CD4-positive, alpha-beta memory T cell (primary cell): ENCODE measurements at places on chromosomes 5 and 9. TPM values are rescaled to one million over a fixed set of nuclear protein-coding genes. Genes with fewer than 3 reads are reported as not detected.

DNA sequence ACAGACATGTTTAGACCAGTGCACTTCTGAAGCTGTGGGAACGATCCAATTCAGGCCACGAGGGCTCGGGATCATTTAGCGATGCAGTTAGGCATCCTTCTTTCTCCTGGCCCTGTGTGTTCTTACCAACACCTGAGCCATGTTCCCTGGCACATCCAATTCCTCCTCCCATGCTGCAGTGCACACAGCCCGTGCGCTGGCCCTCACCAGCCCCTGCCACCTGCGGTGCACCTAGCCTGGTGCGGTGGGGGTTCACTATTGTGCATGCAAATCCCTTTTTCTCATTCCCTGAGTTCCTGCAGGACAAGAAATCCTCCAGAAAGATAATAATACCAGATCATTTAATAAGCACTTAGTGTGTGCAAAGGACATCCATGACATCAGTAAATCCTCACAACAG is 53.5 kb downstream of the NEURL1B start:
- DNase-seq, result no peak
- H3K27me3 ChIP-seq, result no peaks in the 10 kb centered on the region
- no peak overlapping the region for H3K27ac ChIP-seq
- H3K36me3 ChIP-seq, result no peaks in the 10 kb centered on the region
- H3K4me3 ChIP-seq, result no peak overlapping the region

DNA sequence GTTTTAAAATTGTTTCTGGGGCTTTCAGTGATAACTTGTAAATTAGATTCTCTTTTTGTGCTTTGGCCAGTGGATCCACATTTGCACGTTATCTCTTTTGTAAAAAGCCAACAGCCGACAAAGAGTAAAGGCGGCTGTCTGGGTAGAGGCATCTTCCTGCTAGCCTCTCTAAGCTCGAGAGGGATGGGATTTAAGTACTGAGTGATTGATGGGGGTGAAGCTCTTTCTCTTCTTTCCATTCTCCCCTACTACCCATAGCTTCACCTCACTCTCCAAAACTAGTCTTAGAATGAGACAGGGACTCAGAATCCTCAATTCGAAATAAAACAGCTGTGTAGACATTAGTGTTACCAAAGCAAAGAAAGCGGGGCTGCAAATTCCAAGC is 3.4 kb downstream of the PBX3 start:
- DNase-seq, result no peak
- no peaks in the 10 kb centered on the region for H3K36me3 ChIP-seq
- no peak overlapping the region for H3K27ac ChIP-seq
- H3K27me3 ChIP-seq, result no peaks in the 10 kb centered on the region
- peaks cover 27% of the 10 kb centered on the region for H3K4me1 ChIP-seq
- no peak overlapping the region for H3K4me3 ChIP-seq

AHRR gene
- total RNA-seq, result 2.7 TPM

DNA sequence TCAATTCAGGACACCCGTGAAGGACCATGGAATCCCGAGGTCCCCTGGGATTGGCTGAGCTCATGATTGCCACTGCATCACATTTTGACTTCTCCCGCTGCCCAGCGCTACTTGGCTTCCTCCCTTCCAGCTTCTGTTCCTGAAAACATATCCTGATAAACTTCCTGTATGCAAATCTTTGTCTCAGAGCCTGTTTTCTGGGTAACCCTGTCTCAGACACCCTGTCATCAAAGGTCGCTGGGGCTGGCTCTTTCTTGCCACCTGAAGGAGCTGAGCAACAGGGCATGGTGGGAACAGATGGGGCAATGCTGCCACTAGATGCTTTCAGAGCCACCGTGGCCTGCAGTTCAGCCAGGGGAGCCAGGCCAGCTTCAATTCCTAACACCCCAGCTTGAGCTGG is 154.3 kb upstream of the TBC1D2 start:
- H3K36me3 ChIP-seq, result no peaks in the 10 kb centered on the region
- no peaks in the 10 kb centered on the region for H3K27me3 ChIP-seq
- H3K27ac ChIP-seq, result no peak overlapping the region
- H3K4me1 ChIP-seq, result no peaks in the 10 kb centered on the region
- no peak for DNase-seq

MCTP1 gene
- not detected for total RNA-seq
